Activated CD4-positive, alpha-beta T cell treated with anti-CD3 and anti-CD28 coated beads for 24 hours (primary cell): ENCODE measurements at places on chromosomes 1 and 21.

- no peak for DNase-seq
Measured at GRCh38 chr1:243977094-243977493, 74.0 kb upstream of the ZBTB18 start.

GRCh38 chr1:98030483-98030882 lies 109.6 kb upstream of the DPYD start:
- no peak for DNase-seq

DNA sequence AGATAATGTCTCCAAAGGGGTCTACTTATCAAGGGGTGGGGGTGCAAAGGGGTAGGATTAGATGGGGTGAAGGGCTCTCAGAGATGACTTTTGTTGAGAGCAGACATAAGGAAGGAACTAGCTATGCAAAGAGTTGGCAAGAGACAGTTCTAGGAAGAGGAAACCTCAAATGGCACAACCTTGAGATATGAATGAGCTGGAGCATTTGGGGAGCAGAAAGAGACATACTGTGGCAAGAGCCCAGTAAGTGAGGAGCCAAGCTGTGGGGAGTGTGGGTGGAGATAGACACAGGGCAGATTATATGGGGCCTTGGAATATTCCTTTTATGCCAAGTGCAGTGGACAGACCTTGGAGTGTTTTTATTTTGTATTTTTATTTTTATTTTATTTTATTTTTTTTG lies 84.8 kb upstream of the BTG3 start:
- DNase-seq, result no peak

GRCh38 chr1:30420519-30421050 lies 302.8 kb downstream of the MATN1 start:
- DNase-seq, result no peak

DNA sequence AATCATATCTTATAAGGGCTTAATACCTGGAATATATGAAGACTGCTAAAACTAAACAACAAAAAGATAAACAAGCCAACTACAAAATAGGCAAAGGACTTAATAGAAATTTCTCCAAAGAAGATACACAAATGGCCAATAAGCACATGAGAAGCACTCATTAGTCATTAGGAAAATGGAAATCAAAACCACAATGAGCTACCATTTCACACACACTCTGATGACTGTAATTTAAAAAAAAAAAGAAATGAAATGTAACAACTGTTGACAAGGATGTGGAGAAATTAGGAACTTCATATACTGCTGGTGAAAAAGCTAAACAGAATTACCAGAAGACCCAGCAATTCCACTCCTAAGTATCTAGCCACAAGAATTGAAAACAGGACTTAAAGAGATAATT lies 374.2 kb upstream of the ZP4 start:
- DNase-seq, result no peak

DNA sequence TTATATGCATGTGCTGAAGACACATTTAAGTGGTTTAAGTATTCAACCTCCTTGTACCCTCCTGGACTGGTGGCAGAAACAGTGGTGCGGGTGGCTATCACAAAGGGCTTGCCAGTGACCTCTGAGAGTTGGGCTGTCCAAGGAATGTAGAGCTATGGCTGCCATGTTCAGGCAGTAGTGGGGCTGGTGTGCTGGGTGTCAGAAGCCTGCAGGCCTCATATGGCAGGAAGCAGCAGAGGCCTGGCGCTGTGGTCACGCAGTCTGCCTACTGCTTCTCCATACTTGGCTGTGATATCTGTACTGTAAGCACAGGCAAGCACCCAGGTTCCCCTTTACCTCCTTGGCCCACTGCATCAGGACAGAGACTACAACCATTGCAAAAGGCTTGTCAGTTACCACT lies 870.0 kb downstream of the LRRIQ3 start:
- no peak for DNase-seq

DNA sequence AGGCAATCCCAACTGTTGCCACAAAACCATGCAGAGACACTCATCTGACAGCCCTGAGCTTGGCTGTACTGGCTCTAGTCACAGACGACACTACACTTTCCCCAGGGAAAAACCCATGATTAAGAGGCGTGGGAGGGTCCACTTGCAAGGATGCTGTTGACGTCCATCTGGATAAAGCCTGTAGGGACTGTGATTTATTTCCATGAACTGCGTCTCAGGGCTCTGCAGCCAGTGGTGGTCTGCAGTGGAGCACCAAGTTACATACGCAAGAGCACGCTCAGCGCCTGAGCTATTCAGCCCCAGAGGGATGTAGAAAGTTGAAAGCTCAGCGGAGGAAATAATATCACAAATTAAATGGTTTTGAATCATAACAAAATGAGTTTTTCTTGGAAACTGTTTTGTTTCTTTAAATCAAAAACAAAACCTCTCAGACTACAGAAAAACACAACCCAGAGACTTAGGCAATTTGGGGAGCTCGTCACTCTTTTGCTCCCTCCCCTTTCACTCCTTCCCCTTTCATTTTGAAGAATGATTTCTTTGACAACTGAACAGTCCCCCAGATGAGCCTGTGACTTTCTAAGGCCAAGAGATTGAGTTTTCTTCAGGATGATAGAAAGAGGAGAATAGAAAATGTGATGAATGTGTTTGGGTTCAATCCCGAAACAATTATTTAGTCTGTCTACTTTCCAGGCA lies 71.2 kb downstream of the NGF start:
- DNase-seq, result no peak

- DNase-seq, result no peak
Measured at GRCh38 chr1:89890085-89890752, 69.4 kb downstream of the LRRC8D start.

GRCh38 chr1:220556641-220557040 lies 28.7 kb downstream of the MARK1 start:
- DNase-seq, result no peak

DNA sequence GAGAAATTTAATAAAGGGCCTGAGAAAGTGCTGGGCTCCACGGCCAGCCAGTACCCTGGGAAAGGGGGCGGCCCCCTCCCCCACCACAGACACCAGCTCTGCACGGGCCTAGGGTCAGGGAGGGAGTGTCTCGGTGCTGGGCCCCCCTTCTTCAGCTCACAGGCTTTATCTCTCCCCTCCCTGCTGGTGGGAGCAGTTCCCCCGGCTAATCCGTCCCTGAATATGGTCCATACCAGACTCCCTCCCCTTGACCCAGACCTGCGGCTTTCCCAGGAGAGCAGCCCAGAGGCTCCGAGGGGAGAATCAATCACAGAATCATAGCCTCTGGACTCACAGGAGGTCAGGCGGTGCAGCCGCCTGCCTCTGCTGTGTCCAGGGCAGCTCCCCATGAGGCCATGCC lies 26.0 kb upstream of the RSPO1 start:
- DNase-seq, result no peak

DNA sequence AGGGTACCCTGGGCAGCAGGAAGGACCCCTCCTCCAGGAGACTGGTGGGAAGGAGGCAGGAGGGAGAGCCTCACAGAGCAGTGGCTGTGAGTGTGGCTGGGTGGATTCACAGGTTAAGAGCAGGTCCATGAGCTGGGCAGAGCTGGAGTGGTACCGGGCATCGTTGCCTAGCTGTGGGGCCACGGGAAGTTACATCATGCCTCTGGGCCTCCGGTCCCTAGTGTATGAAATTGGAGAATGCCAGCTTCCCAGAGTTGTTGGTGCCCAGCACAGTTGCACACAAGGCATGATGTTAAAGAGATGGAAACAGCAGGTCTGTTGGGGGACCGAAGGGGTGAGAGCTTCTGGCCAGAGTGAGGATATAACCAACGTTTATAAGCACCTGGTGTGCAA lies 18.5 kb downstream of the FOXO6 start:
- no peak for DNase-seq

DNA sequence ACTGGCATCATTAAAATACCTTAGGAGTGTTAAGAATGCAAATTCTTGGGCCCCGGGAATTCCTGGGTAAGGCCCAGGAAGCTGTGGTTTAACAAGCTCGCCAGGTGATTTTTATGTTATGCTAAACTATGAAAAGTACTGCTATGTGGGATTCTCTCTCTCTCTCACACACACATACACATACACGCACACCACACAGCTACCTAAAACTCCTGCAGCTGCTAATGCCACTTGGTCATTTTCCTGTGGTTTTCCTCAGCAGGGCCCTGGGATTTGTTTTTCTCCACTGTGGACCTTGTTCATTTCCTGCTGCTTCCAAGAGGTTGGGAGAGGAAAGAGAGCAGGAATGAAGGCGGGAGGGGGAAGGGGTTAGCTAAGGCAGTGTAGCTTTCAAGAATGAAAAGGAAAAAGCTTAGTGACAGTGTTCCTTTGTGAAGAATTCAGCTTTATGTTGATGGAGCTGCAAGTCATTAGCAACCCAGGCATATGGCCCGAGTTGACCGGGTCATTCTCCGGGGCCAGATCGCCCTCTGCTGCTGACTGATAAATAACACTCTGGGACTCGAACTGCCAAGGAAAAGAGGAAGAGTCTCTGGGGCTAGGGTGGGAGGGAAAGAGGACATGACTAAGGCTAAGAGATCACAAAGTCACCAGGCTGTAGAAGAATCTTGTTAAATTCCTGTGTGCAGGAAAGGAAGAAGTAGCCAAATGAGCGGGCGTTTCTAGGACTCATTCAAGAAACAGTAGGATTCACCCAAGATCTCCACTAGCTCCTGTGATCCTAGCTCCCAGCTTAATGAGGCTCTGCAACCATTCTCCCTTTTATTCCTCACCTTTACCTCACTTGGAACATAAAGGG lies 30.5 kb upstream of the LRIG2 start:
- DNase-seq, result peak; percentile 3

GRCh38 chr1:203673550-203674411 lies 47.1 kb downstream of the ATP2B4 start:
- no peak for DNase-seq
